ENCODE measurements at places on chromosomes 3 and 15.

- no peak for DNase-seq
These were observed 445.5 kb upstream of the TBL1XR1 start for GRCh38 chr3:177642804-177643125.

DNA sequence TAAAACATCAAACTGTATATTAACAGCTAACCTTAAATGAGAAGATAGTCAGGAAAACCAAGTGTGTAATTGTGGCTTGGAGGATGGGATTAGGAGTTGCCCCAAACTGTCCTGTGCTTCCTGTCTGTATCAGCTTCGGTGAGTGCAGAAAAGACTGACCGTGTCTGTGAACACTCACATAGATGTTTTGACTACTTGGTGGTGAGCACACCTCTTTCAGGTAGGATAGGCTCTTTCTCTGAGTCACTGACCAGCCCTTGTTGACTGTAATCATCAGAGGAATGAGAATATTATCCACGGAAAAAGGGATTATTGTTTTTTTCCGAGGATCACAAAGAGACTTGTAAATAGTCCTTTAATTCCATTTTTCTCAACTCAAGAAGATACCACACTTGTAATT, 51.5 kb downstream of the GMNC start:
- DNase-seq, result no peak

GRCh38 chr3:34066328-34066727, 267.9 kb downstream of the PDCD6IP start:
- DNase-seq, result no peak

GRCh38 chr3:30688776-30689641, 82.6 kb downstream of the TGFBR2 start:
- DNase-seq, result no peak

GRCh38 chr3:66138336-66139313, 82.2 kb upstream of the SLC25A26 start:
- no peak for DNase-seq

Data from activated CD8-positive, alpha-beta memory T cell treated with anti-CD3 and anti-CD28 coated beads for 1 hour (primary cell).